ENCODE measurements at places on chromosomes 3 and 15.

DNA sequence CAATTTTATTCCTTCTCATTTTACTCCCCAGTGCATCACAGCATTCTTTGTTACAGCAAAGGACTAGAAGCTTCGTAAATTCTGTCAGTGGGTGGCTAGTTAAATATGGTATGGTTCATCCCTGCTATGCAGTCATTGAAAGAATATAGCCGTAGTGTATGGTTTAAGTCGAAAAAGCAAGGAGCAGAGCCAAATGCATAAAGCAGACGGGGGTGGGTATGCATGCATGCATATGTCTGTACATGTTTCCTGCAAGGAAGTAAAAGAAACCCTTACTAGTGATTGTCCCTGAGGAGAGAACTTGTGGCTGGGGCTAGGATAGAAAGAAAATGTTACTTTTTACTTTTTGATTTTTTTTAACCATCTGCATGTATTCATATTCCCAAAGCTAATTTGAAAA lies 19.9 kb downstream of the RBP2 start:
- no peak for DNase-seq

DNA sequence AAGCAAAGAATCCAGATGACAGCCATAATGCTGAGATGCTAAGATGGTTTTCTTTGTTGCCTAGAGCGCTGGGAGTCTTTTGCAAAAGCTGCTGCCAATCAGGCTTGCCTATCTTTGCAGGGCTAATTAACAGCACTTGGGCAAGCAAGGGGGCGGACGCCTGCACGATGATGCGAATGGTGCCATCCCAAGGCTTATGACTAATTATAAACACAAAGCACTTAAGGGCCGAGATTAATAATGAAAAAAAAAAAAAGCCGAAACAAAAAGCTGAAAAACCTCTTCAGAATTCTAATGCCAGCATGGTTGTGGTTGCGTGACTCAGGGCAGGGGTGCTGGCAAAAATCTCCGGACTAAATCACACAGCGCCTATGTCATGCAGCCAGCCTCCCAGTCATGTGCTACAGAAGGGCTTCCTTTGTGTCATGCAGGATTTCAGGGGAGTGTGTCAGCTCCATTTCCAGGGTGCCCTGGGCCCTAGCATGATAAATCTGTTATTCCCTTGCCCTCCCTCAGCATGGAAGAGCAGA lies 185.0 kb upstream of the ANKRD28 start:
- no peak for DNase-seq

- no peak for DNase-seq
Observed at GRCh38 chr3:166580561-166580960, 743.3 kb upstream of the BCHE start.

DNA sequence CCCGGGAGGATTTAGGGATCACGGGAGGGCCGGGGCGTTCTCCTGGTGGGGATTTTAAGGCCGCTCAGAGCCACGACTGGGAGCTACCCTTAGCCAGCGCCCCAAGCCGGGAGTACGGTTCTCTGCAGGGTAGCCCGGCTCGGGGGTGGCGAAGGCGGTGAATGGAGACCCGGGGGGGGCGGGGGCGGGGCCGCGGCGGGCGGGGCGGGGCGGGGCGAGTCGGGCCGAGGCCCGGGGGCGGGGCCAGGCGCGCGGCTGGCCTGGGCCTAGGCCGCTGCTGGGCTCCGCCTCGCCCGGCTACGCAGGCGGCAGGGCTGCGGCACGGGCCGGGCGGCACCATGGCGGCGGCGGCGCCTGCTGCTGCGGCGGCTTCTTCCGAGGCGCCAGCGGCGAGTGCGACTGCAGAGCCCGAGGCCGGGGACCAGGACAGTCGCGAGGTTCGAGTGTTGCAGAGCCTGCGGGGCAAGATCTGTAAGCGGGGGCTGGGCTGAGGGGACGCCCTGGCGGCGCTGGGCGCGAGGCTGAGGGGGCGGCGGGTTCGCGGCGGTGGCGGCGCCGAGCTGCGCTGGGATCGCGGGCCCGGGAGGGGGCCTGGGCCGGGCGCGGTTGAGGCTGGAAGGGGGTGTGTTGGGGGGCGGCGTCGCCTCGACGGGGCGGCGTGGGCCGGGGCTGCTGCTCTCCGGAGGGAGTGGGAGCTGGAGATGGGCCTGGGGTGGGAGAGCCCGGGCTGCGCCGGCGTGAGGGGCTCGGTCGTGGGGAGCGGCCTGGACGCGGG lies at the start of gene RASA2:
Gene RASA2, plus strand, starts transcription at position 282 of the 775 bp plus-strand sequence. Its CDS starts 57 bp downstream, at position 339.
- DNase-seq, result peak; percentile 80
